ENCODE measurements at places on chromosomes 2 and 18.
A peak's percentile ranks its signal among the peaks of the same experiment; 100 is the strongest.

GRCh38 chr2:125526093-125526492, 1129.9 kb upstream of the GYPC start:
- no peak for DNase-seq

DNA sequence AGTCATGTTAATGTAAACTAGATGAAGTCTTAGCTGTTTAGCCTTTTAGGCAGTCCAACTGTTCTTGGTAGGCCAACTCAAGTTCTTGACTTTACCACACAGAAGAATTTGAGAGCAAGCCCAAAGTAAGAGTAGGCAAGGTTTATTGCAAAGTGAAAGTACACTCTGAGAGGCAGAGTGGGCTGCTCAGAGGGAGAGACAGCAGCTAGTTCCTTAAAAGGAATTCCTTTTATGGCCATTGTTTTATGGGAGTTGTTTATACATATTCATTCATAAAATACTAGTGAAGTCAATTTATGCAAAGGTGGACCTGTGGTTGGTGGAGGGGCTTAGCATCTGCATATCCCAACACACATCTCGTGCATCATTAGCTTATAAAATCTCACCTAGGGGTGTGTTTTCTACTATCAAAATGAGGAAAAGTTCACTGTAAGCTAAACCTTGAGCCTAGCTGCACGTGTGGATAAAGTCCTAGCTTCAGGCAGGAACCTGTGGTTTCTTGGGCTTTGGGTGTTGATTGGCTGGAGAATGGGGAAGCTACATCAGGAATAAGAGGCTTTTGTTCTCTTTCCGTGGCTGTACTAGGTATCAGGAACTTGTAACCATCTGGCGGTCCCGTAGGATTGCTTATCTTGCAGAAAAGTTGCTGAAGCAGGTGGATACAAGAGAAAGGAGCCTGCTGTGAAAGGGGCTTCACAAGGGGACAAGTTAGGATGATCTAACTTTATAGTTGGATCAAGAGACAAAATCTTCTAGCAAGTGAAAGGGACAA, 110.4 kb upstream of the GULP1 start:
- DNase-seq = peak; percentile 19

GRCh38 chr2:189639007-189639609, 22.2 kb upstream of the ASNSD1 start:
- DNase-seq = no peak

- no peak for DNase-seq
Measured at GRCh38 chr2:109254174-109254904, 125.3 kb downstream of the SH3RF3 start.

GRCh38 chr2:208101716-208102631, 22.4 kb downstream of the CRYGD start:
- no peak for DNase-seq

DNA sequence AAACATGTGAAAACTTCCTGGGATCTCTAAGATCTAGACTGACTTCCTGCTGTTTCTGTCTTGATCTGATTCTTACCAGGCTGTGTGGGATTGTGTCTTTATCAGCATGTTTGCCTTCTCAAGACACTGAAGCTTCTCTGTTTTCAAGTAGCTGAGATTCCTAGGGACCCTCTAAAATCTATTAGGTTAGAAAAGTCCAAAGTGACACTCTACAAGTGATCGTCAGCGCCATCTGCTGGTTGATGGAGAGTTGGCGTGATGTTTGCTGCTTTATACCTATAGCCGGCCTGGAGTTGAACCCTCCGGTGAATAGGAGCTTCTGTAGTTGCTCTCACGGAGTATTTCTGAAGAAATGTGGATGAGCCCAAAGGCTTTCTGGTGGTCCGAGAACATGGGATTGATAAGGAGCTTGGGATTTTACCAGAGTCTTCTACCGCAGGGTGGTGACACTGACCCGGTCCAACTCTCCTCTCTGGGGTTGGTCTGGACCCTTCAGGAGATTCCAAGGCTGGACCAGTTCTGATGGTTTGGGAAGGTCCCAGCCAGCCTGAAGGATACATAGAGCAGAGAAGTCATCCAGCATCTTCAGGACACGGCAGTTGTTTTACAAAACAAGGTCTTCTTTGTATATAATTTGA, 96.0 kb upstream of the TTC39C start:
- DNase-seq = peak; percentile 64

GRCh38 chr2:201678401-201678800, 20.0 kb downstream of the MPP4 start:
- DNase-seq = no peak

DNA sequence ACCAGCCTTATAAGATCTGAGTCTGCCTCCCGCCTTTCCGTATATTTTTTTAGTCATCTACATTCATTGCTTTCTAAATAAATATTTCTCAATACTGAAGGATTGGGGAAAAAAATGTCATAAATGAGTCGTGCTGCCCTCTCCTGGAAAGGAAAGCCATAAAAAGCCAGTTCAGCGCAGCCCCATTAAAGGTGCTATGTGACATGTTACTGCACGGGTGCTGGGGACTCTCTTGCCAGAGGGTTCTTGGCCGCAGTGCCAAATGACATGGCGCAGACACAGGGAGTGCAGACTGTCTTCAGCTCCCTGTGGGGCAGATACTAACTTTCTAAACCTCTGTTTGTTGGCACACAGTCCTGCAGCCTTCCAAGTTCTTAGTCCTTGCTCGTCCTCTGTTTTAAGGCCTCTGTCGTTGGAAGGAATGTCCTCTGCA, 53.7 kb upstream of the MAP3K20 start:
- peak; percentile 51 for DNase-seq

GRCh38 chr18:12048010-12048826, 45.4 kb upstream of the ANKRD62 start:
- no peak for DNase-seq

GRCh38 chr2:221513232-221513631, 58.9 kb downstream of the EPHA4 start:
- DNase-seq = no peak

GRCh38 chr18:2538844-2539243, 32.5 kb downstream of the METTL4 start:
- no peak for DNase-seq

DNA sequence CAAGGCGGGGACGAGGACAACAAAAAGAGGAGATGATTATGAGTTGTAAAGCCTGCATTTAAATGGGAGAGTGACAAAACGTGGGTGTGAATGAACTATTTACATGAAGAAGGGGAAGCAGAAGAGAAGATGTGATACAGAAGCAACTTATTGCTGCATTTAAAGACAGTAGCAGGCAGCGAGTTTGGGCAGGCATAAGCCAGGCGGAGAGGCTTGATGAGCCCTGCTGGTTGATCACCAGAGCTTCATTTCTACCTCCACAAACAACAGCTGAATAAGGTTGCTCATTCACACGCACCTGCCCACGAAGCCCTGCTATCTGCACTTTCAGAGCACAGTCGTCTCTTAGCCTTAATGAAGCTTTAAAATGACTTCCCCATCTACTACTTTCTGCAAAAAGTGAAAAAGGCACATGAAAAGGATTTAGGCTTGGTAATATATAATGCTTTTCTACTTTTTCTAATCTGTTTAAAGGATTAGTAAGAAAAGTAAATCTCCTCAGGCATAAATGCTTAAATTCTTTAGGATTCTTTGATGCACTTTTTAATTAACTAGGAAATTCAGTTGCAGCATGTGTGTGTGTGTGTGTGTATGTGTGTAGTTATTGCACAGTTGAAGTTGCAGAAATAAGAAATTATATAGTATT, 3.1 kb downstream of the SLC38A11 start:
- DNase-seq = no peak

Data from mesenchymal stem cell (in vitro differentiated cells and primary cell).